ENCODE measurements at places on chromosomes 6 and 20.

DNA sequence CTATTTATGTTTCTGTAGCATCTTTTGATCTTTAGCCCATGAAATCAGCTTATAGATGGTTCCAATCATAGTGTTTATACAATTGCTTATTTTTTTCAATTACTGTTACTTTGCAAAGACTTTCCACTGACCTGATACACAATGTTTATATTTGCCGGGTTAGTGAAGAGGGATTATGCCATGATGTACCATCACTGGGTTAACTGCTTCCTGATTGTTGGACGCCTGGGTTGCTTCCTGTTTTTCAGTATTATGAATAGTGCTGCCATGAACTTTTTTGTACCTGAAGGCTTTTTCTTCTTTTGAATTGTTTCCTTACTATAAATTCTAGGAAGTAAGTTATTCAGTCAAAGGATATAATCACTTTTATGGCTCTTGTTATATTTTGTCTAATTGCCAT, 6.9 kb downstream of the MANBAL start:
- no peak for DNase-seq

DNA sequence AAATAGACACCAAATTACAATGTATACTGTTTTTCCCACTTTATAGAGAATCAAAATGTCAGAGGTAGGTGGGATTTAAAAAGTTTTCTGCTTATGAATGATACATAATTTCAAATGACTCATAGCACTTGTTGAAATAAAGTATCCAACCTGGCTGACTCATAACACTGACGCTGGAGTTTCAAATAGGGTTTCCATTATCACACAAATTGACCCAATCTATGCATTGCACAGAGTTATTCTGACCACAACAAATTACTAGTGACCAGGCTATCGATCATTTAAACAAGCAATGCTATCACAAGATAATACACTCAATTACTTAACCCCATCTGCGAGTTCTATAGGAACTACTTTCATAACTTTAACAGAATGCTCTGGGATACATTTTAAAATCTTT, 31.9 kb upstream of the PRELID3B start:
- DNase-seq = no peak

GRCh38 chr6:53326372-53327016, 22.3 kb downstream of the ELOVL5 start:
- DNase-seq = peak; percentile 97

- no peak for DNase-seq
Observed at GRCh38 chr6:1381481-1382330, 7.7 kb upstream of the FOXF2 start.

GRCh38 chr6:133259561-133259960, 18.4 kb downstream of the EYA4 start:
- no peak for DNase-seq

DNA sequence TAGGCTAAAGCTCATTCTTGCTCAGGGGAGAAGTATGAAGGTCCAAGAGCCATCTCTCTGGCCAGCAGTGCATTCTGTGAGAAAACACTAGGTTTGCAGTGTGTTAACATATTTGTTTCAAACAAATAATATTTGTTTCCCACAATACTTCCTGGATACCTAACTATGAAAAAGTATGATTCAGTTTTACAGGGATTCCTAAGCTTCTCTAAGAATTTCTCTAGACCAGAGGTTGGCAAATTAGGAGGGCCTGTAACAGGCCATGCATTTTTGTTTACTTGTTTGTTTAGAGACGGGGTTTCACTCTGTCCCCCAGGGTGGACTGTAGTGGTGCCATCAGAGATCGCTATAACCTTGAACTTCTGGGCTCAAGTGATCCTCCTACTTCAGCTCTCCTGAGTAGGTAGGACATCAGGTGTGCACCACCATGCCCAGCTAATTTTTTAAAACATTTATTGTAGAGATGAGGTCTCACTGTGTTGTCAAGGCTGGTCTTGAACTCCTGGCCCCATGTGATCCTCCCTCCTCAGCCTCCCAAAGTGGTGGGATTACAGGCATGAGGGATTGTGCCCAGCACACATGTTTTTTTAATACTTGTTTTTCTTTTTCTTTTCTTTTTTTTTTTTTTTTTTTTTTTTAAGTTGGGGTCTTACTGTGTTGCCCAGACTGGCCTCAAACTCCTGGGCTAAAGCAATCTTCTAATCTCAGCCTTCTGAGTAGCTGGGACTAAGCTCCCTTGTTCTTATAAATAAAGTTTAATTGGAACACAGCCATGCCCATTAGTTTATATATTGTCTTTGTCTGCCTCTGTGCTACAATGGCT, 71.7 kb downstream of the ADGRG6 start:
- DNase-seq = no peak

- DNase-seq = no peak
Observed at GRCh38 chr20:51639206-51639832, 96.8 kb upstream of the NFATC2 start.

DNA sequence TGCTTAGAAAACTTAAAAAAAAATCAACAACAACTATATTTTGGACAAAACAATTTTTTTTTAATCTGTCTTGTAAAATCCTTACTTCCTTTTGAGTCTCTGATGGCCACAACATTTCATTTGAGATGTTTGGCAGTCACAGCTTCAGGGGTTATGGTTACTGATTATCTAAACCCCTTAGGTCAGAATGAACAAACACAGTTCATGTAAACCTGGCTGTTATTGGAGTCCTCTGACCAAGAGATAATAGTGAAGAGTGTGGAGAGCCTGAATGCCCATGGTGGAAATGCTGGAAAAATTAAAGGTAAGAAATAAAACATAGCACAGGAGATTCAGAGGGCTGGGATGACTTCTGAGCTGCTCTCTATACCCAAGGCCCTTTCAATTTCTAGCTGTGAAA, 38.2 kb downstream of the TMX4 start:
- DNase-seq = no peak

GRCh38 chr20:889106-889505, 27.0 kb downstream of the ANGPT4 start:
- DNase-seq = no peak

DNA sequence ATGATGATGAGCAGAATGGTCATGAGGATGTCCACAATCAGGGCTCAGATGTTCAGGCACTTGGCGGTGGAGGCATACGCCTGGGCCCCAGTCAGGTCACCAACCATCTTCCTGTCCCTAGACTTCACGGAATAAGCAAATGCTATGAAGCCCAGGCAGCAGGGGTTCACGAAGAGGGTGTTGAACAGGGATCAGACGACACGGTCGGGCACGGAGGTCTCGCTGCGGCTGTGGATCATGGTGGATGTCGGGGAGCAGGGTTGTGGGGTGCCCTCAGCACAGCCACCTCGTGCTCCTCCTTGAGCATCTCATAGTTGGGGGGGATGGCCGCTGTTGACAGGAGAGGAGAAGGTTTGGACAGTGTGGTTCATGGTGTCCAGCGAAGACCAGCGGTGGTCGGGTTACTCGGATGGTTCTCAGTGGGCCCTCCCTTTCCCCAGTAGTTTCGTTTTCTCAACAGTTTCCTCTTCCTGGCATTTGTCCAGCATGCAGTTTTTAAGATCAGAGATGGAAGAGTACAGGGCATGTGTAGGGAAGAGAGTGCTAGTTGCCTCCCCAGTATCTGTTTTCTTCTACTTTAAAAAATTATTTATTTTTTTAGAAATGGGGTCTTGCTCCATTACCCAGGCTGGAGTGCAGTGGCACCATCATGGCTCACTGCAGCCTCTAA, 20.3 kb upstream of the SPDEF start:
- no peak for DNase-seq

DNA sequence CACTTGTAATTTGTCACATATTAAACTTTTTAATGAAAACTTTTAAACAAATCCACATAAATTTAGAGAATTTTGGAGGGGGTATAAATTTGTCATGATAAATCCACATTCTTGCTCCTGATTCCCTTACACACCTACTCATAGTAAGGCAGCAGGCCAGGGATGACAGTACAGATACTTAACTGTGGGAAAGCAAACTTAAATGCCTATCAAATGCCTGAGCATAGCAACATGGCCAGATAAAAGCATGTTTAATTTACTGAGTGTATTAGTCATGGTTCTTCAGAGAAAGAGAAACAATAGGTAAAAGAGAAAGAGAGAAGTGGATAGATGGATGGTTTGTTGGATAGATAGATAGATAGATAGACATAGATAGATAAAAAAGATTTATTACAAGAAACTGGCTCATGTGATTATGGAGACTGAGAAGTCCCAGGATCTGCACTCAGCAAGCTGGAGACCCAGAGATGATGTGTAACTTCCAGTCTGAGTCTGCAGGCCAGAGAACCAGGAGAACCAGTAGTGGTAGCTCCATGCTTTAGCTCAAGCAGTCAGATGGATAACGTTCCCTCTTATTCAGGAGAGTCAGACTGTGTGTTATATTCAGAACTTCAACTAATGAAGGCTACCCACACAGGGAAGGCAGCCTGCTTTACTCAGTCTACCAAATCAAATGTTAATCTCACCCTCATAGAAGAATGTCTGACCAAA, 15.9 kb upstream of the ADGRF1 start:
- no peak for DNase-seq

DNA sequence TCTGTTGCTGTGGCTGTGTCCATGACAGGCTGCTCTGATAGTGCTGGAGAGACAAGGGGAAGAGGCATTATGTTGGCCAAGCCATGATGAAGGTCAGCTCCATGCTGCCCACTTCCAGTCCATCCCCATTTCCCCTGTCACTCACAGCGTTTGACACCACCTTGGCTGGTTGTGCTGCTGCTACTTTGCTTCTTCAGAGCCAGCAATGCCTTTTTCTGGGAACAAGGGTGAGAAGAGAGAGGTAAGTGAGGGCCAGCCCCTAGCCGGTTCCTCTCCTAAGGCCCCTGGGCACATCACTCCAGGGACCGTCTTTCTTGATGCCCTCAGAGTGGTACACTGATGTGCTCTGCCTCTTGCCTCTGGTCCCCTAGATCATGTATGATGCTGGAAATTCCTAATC, 2.0 kb downstream of the NELFE start:
- DNase-seq = no peak

- DNase-seq = no peak
Observed at GRCh38 chr20:17225851-17226409, 910 bp upstream of the PCSK2 start.

- no peak for DNase-seq
Observed at GRCh38 chr6:117265410-117266256, at the start of gene VGLL2. TSS of gene VGLL2 (plus strand) at chr6:117265558. CDS start at chr6:117265764, 206 bp downstream.

DNA sequence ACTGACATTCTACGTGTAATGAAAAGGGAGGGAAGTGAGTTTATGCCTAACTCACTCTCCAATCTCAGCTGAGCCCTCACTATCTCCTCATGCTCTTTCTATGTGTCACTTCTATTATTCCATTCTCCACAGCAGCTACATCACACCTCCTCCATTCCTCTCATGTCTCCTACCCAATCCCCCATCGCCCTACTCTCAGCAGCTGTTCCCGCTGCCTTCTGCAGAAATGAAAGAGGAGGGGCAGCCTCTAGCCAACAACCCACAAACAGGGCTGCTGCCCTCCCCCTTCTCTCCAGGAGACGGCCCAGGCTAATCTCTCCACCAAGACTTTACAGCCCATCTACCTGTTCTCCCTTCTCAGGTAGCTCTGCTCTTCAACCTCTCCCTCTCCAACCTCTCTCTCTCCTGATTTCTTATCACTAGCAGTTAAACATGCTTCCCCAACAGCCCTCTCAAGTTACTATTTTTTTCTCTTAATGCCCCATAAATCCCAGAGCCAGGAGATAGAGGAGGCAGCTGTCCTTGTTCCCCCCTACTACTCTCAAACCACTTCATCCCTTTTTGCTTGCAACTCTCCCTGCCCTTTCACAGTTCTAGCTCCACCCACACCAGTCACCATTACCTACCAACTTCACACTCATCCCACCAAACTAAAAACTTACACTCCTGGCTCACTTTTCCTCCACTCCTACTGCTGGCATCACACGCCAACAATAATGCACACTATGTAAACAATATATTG, 136.5 kb downstream of the BTBD9 start:
- DNase-seq = no peak

GRCh38 chr6:30450909-30451841, 38.1 kb upstream of the HLA-E start:
- DNase-seq = peak; percentile 14

DNA sequence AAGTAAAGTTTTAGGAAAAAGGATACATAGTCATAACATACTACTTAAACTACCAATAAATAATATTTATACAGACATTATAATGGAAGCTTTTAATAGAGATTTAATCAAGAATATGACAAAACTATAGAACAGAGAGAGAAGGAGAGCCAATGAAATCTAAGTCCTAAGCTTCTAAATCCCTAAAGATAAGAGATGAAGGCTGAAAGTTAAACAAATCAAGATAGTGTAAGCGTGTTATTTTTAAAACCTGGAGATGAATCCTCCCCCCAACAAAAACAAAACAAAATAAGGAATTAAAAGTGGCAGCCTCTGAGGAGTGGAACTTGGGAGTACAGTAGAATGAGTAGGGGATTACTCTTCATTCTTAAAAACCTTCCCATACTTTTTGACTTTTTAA, 145.9 kb downstream of the TBC1D32 start:
- no peak for DNase-seq

GRCh38 chr6:84414531-84414930, 187.1 kb upstream of the CEP162 start:
- no peak for DNase-seq
